Omental fat pad (tissue), 4 donors: ENCODE measurements at places on chromosomes 3 and 15.

- no peak for DNase-seq
Measured at GRCh38 chr3:111519178-111519855, 22.7 kb upstream of the CD96 start.

GRCh38 chr15:43215961-43216360 is 4.9 kb downstream of the EPB42 start:
- DNase-seq, result no peak

GRCh38 chr3:64489361-64490044 is 198.3 kb downstream of the ADAMTS9 start:
- DNase-seq, result no peak

- no peak for DNase-seq
Measured at GRCh38 chr15:80578206-80578595, 116.9 kb upstream of the ABHD17C start.

DNA sequence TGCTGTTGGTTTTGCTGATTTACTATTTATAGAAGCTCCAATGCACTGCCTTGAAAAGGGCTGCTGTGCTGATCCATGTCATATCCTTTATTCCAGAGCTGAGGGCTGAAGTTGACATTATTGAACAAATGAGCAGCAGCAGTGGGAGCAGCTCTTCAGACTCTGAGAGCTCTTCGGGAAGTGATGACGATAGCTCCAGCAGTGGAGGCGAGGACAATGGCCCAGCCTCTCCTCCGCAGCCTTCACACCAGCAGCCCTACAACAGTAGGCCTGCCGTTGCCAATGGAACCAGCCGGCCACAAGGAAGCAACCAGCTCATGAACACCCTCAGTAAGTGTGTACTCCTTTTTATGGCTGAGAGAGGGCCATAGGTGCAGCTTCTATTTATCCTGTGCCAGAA is 8.8 kb downstream of the EAF1 start:
- DNase-seq, result no peak

- DNase-seq, result no peak
Measured at GRCh38 chr3:194485881-194486539, 792 bp downstream of the ATP13A3 start.

GRCh38 chr3:97972976-97973375 is 745 bp upstream of the RIOX2 start:
- no peak for DNase-seq

DNA sequence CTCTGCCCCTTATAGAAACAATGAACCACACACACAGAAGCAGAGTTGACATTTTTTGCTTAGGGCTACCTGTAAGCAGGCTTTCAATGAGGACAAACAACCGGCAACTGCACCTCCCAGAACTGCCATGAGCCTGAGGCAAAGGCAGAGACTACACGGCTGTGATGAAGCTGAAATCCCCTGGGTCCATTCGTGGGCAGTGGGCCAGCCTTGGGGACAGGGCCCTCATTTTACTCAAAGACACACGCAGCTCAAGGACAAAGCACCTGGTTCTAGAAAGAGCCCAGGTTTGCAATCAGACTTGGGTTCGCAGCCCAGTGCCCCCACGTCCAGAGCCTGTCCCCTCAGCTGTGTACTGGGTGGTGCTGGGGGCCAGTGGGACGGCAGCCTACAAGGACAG is 17.9 kb downstream of the FAM174B start:
- no peak for DNase-seq

- DNase-seq, result no peak
Measured at GRCh38 chr3:171169866-171170265, 143.3 kb upstream of the SLC2A2 start.

DNA sequence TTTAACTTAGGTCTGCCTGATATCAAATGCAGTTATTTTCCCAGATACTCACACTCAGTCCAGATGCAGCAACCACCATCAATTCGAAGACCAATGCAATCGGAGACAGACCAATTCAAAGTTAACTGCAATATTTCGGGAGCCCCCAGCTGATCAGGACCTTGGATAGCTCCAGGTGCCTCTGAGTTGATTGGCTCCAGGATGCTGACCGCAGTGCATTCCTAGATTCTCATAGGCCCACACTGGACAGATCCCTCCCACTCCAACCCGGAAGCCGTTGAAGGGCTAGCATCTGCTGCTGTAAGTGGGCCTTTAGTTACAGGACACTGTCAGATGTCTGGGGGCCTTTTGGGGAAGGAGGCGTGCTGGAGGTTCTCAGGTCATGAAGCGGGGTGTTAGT is 89.5 kb upstream of the ATP2B2 start:
- no peak for DNase-seq

GRCh38 chr3:109191421-109191820 is 54.9 kb downstream of the C3orf85 start:
- no peak for DNase-seq

DNA sequence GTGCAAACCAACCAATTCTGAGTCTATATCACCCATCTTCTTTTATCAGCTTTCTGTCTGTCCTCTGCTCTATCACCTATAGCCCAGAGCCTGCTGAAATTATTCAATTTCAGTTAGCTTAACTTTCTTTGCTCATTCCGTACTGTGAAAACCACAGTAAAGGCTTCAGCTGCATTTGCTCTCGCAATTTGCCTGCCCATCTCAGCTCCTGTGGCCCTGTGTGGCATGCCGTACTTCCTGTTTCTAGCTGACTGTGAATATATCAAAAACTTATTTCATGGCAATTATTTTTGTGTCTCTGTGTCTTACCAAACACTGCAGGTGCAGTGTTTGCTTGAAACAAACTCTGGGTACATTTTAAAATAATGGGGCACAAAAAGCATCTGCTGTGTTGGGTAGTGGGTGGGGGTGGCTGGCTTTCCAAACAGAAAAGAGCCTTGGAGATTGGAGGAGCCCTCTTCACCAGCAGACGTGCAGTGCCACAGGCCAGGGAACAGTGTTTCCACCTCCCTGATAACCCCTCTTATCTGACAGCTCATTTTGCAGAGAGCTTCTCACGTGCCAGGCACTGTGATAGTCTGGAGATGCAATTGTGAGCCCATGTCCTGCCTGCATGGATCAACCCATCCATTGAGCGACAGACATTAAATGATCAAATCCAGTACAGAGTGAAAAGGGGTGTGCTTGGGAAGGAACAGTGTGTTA is 45.2 kb downstream of the GASK1A start:
- DNase-seq, result no peak

- no peak for DNase-seq
Measured at GRCh38 chr15:100016632-100017031, 283.4 kb upstream of the LYSMD4 start.

DNA sequence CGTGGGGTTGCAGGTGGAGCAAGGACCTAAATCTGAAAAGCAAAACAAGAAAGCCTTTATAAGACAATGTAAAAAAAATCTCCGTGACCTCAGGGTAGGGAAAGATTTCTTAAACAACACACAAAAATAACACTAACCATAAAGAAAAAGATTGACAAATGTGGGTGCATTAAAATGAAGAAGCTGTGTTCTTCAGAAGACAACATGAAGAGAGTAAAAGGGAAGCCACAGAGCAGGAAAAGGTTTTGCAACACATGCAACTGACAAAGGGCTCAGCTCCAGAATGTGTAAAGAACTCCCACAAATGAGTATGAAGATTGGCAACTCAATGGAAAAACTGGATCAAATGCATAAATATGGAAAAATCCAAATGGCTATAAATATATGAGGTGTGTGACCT is 74.2 kb downstream of the MAGEF1 start:
- no peak for DNase-seq

DNA sequence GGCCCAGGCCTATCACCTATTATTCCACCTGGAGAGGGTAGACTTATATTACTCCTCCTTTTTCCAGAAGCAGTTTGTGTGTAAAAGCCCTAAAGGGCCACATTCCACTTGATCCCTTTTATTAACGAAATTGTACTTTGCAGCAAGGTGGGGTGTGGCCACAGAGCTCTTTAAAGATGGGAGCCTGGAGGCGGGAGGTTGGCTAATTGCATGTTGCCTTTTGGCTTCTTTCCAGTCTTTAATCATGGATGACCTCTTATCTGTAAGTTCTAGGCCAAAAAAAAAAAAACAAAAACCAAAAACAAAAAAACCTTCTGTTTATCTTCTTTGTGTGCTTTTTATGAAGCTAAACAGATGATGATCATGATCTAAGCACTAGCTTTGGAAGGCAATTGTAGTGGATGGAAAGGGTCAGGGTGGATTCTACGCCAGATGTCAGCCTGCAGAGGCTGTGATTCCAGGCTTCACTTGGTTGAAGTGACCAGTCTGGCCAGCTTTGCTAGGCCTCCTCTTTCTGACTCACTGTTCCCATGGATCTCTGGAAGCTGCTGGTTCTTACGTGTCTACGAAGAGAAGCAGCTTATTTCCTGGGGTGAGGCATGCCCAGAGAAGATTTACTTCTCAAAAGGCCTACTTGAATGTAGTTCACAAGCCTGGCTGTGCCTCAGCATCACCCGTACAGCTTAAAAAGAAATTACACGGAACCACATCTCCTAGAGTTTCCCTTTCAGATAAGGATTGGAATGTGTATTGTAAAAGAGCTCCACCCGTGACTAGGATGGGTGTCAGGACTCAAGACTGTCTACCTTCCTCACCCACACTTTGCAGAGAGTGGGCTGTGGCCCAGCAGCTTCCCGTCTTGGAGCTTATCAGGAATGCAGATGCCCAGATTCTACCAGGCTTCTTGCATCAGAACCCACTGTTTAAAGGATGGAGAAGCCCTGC is 330.9 kb upstream of the C2CD4B start:
- DNase-seq, result no peak

GRCh38 chr3:117666325-117666724 is 956.7 kb downstream of the TUSC7 start:
- no peak for DNase-seq

GRCh38 chr3:35262406-35262805 is 376.9 kb upstream of the ARPP21 start:
- DNase-seq, result no peak

GRCh38 chr15:93072011-93072410 is 17.0 kb downstream of the RGMA start:
- no peak for DNase-seq

DNA sequence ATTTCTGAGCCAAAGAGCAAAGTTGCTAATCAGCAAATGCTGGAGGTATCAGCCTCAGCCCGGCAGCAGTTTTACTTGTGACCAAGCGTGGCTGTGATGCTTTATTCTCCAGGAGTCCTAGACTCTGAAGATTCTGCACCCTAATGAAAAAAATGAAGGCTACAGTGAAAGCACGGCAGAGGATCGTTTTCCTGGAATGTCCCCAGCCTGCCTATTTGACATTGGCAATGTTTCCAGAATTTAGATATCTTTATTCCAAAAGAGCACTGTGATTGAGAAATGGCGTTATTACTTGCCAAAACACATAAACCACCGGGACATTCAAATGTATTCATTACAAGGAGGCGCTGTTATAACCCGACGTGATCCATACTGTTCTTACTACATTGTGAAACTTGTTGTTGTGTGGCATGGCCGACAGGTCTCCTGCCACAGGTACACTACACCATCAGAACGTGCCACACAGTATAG is 263.8 kb downstream of the SLCO3A1 start:
- no peak for DNase-seq

GRCh38 chr3:188905547-188905946 is 266.2 kb upstream of the TPRG1 start:
- DNase-seq, result no peak

DNA sequence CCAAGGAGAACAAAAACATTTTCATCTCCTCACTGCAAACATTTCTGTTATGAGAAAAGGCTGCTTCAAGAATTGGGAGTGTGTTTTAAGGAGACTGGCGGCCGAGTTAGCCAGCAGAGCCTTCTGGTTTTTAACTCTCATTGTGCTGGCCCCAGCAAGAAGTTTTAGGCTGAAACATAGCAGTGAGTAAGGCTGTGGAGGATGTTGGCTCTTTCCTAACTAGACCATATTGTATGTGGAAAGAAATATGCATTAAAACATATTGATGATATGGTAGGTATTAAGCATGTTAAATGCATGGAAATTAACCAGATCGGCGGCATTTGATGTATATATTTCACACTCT is 90.7 kb downstream of the TIGIT start:
- no peak for DNase-seq

DNA sequence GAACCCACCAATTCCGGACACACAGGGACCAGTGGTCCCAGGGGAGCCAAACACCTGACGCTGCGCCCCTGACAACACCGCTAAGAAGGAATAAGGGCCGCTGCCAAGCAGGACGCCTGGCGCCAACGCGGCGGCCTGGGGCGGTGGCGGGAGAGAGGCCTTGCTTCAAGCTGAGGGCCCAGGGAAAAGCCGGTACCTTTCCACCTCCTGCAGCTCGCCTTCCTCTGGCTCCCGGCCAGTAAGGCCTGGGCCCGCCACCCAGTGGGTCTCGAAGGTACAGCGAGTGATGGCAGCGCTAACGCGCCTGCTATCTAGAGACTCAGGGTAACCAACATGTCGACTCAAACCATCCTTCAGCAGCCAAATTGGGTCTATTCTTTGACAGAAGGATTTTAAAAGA is 1074.1 kb downstream of the SI start:
- no peak for DNase-seq

DNA sequence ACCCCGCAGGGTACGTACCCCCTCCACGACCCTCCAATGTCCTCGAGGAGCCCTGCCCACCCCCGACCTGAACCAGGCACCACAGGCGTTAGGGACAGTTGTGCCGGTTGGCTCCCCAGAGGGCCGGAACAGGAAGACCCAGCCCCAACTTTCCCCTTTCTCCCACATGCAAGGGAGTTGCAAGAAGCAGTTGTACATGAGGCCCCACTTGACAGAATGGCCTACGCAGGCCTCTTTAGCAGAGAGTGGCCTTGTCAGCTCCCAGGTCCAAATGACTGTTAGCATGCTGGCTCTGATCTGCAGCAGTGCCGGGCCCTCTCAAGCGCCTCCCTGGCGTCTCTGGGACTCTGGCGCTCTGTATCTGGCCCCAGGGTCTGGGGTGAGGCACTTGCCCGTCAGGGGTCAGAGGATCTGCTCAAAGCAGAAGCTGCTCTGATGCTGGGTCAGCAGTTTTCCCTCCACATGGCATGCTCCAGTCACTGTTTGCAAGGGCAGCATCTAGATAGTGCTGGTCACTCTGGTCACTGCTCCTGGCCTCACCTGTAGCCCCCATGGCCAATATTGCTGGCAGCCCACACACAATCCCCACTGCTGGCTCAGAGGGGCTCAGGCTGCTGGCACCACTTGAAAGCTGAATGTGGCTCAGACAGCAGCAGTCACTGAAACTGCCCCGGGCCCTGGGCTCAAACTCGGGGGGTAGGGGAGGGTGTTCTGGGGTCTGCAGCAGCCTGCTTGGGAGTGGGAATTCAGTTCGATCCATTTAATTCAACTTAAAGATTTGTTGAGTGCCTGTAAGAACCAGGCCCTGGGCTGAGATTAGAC is 254.5 kb downstream of the FAM43A start:
- DNase-seq, result no peak
